ENCODE measurements at places on chromosomes 6 and 20.

GRCh38 chr20:54062812-54063280 is 7.5 kb downstream of the BCAS1 start:
- DNase-seq = peak; percentile 46

- DNase-seq = no peak
These were observed 4.6 kb downstream of the SLC22A16 start for GRCh38 chr6:110471726-110472365.

- no peak for DNase-seq
These were observed 527.8 kb upstream of the FLRT3 start for GRCh38 chr20:14865169-14865568.

DNA sequence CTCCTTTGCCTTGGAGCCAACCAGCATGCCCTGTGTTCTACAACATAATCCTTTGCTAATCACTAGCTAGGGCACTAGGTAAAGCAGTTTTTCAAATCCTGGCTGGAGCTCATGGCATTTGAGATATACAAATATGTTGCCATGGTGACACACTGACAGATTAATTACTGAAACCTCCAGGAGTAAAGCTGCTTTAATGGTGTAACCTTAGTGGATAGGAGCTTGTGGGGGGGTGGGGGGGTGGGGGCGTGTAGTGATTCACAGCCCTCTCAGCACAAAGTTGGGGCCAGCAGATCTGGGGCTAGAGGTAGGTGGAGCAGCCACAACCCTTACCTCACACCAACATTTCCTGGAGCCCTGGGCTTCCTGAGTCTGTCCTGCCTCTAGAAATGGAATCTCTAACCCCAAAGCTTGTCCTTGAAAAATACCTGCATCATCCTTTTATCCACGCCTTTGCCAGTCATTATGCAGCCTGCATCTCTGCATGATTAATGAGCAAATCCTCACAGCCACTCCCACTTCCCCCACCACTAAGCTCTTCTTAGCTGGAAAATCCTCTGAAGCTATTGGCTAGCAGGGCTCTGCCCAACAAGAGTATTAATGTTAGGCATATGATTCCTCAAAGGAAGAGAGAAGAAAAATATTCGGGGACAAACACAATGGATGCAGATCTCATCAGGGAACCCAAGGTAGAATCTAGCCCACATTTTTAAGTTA is 84.5 kb upstream of the PRND start:
- DNase-seq = peak; percentile 79

DNA sequence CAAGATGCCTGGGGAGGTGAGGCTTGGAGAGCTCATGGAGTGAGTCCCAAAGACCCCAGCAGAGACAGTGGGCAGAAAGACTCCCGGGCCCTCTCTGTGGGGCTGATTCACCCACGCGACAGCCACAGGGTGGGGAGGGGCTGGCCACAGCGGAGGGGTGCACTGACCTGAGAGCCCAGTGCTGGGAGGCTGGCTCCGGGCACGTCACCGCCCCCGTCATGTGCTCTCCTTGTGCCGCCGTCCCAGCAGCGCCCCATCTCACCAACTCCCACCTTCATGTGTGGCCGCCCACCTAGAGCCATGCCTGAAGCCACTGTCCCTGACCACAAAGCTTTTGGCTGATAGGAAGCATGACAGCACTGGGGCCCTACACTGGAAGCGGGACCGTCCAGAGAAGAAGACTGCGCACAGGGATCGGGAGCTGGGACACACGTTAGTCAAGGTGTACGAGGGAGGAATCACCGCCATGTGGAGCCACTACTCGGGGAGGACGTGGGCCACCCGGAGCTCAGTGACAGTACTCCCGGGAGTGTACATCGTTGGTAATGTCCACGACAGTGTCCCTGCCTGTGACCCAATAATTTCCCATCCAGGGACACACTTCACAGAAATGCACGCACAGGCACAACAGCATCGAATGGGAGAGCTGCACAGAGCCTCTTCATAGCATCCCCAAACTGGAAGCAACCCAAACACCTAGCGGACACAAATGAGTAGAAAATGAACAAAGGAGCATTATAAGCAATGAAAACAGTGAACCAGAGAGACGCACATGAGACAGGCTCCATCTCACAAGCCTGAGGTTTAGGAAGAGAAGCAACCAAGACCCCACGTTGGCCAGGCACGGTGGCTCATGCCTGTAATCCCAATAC is 28.4 kb upstream of the FOXC1 start:
- DNase-seq = no peak

- DNase-seq = no peak
These were observed 33.8 kb upstream of the LRRC1 start for GRCh38 chr6:53761036-53761435.

DNA sequence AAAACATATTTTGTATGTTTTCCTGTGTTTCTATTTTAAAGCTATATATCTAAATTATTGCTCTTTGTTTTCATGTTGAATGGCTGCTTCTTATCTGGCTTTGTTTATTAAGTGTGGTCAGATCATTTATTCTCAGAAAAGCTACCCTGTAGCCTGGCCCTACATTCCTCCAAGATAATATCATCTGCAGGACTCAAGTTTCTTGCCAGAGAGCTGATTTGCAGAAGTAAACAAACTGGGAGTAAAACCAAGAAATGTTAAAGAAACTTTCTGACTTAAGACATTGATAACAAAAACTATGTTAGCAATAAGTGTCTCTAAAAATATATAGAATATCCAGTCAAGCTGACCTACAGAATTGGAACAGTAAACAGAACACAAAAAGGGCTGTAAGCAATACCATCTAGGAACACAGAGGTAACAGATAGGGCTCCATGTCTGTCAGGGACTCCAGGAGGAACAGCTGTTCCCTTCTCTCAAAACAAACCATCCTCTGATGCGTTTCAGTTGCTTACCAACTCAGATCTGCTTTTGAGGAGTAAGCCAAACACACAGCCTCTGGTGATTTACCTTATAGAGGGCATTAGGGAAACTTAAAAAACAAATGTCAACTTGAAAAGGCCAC is 17.5 kb upstream of the CEP85L start:
- no peak for DNase-seq

DNA sequence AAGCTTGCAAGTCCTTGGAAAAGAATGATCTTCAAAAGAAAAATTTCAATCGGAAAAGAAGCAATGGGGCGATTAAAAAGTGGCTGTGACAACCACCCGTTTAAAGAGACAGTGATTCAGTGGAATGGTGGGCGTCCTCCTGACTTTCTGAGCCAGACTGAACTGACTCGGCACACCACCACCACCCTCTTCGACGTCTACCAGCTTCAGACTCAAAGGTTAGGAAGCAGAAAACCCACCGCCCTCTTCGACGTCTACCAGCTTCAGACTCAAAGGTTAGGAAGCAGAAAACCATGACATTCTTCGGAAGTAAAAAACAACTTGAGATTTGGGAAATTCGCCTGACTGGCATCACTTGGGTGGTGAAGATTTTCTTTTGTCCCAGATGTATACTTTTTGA is 28.3 kb upstream of the IRF4 start:
- DNase-seq = no peak

DNA sequence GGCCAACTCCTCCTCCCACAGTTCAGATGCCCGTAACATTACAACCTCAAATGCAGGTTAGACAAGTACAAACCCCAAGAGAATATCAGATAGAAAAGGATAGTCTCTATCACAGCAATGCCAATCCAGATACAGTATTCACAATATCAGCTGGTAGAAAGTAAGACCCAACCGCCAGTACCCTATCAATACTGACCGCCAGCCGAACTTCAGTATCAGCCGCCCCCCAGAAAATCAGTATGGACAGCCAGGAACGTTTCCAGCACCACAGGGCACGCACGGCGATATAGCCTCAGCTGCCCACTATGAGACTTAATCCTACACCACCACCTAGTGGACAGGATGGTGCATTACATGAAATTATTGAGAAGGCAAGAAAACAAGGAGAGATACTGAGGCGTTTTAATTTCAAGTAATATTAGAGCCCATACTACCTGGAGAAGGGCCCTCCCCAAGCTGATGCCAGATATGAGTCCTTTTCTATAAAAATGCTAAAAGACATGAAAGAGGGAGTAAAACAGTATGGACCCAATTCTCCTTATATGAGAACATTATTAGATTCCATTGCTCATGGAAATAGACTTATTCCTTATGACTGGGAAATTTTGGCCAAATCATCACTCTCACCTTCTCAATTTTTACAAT is 17.6 kb upstream of the EIF2S2 start:
- DNase-seq = peak; percentile 77

DNA sequence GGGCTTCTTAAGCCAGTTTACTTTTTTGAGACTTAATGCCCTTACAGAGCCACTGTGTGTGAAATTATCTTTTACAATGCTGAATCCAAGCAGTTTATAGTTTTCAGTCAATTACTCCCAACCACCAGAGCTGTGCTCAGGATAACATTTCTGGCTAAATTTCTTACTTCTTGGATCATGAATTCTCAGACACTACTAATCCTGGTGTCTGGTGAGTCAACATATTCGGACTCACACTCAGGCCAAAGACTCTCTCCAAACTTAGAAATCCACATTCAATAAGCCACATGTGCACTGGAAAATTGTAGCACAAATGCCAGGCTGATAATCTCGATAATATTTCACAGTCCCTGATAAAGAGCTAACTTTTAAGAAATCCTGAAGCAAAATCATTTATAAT is 49.0 kb downstream of the PTPRT start:
- no peak for DNase-seq

GRCh38 chr6:131861381-131861780 is 53.6 kb downstream of the ENPP1 start:
- DNase-seq = no peak

DNA sequence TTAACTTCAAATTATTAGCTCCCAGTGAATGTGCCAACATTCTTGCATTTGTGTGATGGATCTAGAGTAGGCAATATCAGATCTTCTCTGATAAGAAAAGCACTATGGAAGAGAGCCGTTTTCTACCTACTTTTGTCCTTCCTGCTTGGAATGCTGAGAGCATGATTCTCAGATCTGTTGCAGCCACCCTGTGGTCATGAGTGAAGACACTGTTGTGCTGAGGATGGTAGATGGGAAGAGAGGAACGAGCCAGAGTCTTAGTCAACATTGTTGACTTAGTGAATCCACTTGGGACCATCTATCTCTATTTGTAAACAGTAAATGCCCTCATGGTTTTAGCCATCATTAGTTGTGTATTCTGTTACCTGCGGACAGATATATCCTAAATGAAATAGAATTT is 202.6 kb downstream of the CD109 start:
- DNase-seq = no peak

GRCh38 chr6:78844899-78845298 is 22.5 kb upstream of the IRAK1BP1 start:
- DNase-seq = no peak

- DNase-seq = no peak
These were observed 37.7 kb upstream of the NOL4L start for GRCh38 chr20:32622585-32623468.

GRCh38 chr6:139438775-139439174 is 64.3 kb upstream of the CITED2 start:
- DNase-seq = no peak

- no peak for DNase-seq
These were observed 9.6 kb downstream of the L3MBTL3 start for GRCh38 chr6:130027948-130028347.

DNA sequence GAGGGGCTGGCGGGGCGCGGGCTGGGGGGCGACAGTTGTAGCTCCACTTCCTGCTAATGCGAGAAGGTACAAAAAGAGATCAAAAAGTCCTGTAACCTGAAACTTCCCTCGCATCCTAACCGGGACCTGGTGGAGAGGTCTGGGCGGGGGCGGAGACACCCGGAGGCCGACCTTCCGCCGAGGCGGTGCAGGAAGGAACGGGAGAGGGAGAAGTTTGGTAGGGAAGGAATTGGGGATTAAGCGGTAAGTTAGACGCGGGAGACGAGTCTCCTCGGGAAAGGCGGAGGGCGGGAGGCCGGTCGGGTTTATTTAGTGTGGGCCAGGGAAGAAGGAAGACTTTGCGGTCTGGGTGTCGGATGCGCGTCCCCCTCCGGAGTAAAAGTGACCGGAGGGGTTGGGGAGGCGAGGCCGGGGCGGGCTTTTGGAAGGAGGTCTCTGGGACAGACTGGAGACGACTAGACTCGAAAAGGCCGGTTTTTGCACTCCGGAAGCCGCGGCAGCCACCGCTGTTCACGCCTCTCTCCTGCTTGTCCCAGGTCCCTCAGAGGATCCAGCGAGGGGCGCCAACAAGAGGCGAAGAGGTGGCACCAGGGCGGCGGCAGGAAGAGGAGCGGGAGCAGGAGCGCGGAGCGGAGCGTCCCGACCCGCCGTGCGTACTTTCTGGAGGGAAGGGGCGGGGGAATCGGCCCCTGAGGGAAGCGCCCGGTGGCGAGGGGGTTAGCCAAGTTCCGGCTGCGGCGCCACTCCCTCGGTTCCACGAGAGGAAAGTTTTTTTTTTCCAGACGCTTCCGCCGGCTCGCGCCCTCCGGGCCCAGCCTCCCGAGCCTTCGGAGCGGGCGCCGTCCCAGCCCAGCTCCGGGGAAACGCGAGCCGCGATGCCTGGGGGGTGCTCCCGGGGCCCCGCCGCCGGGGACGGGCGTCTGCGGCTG is 734 bp downstream of the TPBG start:
- peak; percentile 44 for DNase-seq

GRCh38 chr6:90192857-90193256 is 103.8 kb downstream of the BACH2 start:
- DNase-seq = no peak

- peak; percentile 42 for DNase-seq
These were observed 26.4 kb downstream of the COX4I2 start for GRCh38 chr20:31663838-31664695.

DNA sequence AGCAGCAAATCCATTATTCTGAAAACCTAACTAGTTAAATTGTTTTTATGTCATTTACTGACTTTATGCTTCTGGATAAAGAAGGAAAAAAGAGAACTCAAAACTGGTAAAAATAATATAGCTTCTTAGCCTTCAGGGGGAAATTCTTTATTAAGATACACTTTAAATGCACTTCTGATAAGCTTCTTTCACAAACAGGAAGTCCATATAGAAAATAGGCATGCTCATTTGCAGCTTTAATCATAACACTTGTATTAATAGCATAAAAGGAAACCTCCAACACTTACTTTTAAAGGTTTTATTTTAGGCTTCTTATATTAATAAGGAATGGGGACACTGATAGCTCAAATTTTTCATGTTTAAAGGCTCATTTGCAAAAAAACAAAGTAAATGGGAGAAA is 538.0 kb upstream of the SLC35B3 start:
- no peak for DNase-seq

GRCh38 chr6:35717449-35718374 is 19.1 kb upstream of the ARMC12 start:
- DNase-seq = no peak

- DNase-seq = no peak
These were observed 102.1 kb upstream of the LAMP5 start for GRCh38 chr20:9412309-9412708.

DNA sequence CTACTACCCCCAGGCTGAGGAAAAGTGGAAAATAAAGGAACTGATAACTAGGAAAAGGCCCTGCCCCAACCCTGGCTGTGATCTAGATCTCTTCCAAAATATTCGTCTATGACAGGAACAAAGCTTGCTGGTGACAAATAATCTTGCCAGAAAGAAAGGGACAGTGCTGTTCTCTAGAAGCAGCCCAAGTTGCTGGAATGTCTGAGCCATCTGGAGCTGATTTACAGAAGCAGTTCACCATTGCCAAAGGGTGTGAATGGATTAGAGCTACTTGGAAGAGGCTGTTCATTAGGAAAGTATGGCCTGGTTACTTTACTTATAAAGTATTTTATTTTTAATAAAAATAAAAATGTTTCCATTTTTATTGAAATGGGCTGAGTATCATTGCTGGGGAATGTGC is 146.3 kb downstream of the EPM2A start:
- no peak for DNase-seq
